GM12878 (cell line): ENCODE measurements at places on chromosomes 7 and 10. TPM values are rescaled to one million over a fixed set of nuclear protein-coding genes. Genes with fewer than 3 reads are reported as not detected.

DNA sequence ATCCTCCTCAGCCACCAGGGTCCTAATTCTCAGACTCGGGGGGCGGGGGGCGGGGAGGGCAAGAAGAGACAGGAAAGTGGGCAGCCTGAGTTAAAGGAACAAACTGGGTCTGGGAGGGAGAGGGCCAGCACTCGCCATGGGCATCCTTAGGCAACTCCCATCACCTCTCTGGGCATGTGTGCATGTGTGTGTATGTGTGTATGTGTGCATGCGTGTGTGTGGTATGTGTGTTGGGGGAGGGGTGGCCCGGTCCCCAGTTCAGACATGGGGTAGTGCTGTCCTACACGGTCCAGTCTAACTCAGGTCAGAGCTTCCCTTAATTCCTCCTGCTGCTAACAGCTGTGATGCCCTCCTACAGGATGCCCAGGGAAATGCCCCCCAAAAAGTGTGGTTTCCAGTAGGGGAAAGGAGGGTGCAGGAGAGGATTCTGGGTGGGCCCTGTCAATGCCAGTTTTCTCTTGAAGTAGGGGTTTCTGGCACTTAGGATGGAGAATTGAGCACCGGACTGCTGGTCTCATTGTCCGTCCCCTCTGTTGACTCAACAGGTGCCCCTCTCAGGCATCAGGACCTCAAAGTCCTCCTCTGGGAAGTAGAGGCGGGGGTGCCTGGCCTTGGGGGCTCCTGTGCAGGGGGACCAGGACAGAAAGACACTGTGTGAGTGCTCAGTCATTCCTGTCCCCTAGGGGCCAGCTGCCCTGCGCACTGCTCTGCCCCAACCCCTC, 15.1 kb upstream of the ZMIZ1 start:
- no peak for DNase-seq

DNA sequence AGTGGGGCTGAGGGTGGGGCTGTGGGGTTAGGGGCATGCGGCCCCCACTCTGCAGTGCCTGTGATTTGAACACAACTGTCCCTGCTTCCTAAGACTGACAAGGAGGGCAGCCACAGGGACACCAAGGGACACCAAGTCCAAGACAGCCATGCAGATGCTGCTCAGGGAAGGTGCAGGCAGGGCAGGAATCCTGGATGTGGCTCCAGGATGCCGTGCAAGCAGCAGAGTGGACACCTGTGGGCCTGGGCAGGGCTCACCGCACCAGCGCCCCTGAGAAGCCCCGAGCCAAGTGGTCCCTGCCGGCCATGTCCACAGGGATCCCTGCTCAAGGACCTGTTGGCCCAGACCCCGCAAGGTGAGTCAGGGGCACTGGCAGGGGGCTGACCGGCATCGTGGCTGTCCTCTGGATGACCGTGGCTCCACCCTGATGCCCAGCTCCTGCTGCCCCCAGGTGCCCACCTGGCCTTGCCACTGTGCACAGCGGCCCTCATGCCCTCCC, 58.5 kb downstream of the STK32C start:
- DNase-seq, result no peak

DNA sequence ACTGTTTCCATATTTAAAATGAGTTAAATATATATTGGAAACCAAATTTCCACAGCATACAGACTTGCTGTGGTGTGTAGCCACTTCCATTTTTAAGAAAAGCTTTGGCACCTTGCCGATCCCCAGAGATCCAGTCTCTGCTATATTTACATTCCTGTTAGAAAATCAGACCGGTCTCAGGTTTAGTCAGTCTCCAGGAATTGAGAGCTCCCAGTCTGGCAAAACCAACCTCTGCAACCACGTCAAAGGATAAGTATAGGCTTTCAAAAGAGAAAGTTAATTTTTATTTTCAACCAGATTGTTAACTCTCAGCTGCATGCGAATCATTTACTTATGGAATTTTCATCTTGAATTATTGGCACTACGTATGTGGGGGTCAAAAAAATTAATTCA, 28.2 kb downstream of the PUS7 start:
- no peak for DNase-seq

GRCh38 chr10:66767707-66768106, 158.1 kb upstream of the LRRTM3 start:
- DNase-seq, result no peak

DNA sequence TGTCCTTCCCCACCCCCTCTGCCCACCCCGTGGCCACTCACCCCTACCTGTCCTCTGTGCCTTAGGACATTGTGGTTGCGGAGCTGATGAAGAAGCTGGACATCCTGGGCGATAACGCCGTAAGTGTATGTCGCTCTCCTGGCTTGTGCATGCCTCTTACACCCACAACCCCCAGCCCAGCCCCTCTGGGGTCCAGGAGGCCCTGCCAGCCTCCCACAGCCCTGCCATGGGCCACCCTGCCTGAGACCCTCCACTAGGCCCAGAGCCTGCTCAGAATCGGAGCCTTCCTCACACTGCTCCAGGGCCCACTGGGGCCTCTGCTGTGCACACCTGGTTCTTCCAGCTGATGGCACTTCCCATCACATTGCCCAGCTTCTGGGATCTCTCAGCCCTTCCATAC, 36.8 kb upstream of the DPYSL4 start:
- DNase-seq, result no peak

DNA sequence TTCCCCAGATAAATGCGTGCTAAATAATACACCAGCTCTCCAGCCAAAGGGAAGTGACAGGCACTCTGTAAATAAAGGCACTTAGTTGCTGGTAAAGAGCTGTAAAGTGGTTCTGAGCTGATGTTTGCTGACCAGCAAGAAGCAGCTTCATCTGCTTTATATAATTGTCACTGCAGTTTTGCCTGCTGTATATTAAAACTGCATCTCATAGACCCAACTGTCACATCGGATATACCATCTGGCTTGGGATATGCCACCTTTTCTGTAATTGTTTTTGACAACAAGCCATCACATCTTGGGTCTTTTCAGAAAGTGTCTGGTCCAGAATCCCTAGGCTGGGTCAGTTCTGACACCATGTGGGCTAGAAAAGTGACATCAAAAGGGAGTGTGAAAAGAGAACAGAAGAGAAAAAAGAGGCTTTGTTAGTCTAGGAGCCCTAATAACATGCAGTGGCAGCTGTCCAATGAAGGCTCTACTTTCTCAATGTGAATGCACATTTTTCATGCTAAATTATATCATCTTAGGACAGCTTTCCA, 697.6 kb downstream of the KCNMA1 start:
- DNase-seq, result no peak

- DNase-seq, result no peak
These were observed 269.2 kb downstream of the C7orf25 start for GRCh38 chr7:42642699-42643098.

DNA sequence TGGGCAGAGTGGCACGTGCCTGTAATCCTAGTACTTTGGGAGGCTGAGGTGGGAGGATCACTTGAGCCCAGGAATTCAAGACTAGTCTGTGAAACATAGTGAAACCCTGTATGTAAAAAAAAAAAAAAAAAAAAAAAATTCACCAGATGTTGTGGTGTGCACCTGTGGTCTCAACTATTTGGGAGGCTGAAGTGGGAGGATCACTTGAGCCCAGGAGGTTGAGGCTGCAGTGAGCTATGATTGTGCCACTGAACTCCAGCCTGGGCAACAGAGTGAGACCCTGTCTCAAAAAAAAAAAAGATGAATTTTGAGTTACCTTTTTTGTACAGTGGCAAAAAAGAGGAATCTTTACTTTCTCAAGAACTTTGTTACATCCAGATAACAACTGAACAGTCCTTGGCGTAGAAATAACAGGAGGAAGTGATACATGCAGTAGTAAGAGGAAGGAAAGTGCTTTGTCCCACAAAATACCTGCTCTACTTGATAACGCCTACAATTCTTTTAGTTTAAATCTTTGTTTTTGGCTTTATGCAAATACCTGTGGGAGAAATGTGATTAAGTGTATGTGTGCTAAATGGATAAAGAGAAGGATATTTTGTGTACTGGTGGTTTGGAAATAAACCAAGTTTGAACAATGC, 29.3 kb downstream of the SPAG6 start:
- DNase-seq, result no peak

DNA sequence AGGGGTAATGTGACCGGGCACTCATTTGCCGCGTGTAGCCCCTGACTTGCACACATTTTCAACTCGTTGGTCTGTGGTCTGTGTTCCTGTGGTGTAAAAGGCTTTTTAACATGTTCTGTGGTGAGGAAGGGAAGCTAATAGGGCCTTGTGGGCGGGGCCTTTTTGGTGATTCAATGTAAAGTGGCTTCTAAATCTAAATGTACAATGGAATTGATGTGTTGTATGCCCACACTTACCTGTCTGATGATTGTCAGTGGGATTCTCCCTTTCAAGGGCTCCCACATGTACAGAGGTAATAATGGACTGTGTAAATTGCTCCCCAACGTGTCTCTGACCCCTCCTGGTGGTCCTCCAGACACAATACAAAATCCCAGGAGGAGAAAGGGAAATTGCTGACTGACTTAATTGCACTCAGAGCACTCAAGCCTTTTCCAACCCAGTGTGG, 43.1 kb upstream of the GATAD1 start:
- no peak for DNase-seq

- no peak for DNase-seq
These were observed 1.1 kb downstream of the DDIT4 start for GRCh38 chr10:72274730-72275350.

DNA sequence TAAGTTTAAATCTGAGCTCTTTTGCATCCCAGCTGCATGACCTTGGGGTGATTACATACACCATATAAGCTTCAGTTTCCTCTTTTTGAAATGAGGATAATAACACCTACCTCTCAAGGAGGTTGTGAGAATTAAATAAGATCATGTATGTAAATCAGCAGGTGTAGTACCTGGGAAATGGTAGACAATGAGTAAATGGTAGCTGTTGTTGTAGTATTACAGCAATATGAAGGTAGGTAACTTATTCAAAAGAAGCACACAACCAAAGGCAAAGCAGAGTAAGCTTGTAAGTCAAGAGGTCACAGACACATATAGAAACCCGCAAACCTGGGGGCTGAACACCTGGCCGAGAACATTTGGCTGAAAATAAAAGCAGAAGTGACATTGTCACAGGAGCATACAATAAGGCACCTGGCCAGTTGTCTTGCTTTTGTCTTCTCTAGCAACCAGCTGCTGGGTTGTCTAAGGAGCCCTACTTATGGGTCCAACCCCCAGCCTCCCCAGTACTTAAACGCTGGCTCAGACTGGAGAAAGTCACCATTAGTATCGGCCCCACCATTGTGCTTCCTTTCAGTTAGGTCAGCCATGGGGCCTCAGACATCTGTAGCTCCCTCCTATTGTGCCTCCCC, 203.6 kb upstream of the MKLN1 start:
- DNase-seq, result peak; percentile 92

DNA sequence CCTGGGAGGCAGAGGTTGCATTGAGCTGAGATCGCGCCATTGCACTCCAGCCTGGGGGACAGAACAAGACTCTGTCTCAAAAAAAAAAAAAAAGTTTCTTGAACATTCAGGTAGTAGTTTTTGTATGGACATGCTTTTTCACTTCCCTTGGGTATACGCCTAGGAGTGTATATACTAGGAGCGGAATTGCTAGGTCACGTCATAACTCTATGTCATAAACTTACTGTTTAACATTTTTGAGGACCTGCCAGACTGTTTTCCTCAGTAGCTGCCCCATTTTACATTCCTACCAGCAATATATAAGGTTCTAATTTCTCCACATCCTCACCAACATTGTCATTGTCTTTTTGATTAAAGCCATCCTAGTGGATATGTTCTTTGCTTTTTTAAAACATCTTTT, 51.6 kb downstream of the MKI67 start:
- no peak for DNase-seq

- peak; percentile 40 for DNase-seq
These were observed 384 bp downstream of the DCLRE1C start for GRCh38 chr10:14953424-14954000.

DNA sequence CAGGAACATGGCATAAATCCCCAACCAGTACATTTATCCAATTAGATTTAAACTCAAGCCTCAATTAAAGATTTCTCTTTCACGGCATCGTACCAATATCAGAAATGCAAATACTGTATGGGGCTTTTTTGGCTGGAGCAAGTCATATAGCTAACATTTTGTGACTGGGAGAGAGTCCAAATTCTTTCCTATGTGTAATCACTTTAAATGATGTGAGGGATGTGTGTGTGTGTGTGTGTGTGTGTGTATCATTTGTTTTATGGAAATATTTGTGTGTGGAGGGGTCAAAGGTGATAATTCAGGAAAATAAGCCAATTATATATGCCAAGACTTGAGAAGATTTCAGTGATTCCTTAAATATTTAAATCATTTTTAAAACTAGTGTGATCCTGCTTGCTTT, 196.6 kb downstream of the TRIL start:
- no peak for DNase-seq

DNA sequence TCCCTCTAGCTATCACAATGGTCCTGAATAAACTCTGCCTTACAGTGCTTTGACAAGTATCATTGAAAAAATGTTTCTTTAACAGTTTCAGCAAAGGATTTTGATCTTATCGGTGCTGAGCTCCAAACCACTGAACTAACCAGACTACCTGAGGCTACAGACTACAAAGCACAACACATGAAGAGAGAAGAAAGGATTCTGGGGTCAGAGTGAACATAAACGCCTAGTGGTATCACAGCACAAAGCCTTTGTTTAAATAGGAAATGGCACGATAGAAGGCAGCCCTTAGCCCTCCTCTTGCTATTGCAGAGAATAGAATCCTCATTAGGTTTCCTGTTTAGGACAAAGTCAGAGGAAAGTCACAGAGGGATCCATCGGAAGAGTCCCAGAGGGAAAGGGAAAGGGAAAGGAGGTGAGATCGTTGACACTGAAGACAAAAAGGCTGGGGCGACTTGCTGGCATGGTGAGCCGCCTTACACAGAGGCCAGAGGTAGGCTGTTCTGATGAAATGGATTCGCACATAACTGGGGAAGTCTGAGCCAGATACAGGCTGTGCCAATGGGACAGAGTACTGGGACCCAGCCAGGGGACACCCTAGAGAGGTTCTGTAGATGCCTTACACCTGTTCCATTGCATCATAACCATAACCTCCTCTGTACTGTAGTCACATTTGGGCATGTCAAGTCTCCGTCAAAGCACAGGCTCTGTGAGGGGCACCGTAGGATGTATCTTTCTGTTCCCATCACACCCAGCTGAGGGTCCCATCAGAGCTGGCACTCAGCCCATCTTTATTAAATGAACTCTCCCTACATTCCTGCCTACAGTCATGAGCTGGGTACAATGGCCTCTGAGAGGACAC, 71.5 kb downstream of the XPNPEP1 start:
- DNase-seq, result no peak

- DNase-seq, result no peak
These were observed 39.8 kb downstream of the ITPRID1 start for GRCh38 chr7:31553661-31554081.

- DNase-seq, result no peak
These were observed 23.9 kb upstream of the PLPP4 start for GRCh38 chr10:120433141-120433540.

GRCh38 chr7:53422291-53422690, 386.9 kb downstream of the POM121L12 start:
- no peak for DNase-seq

The SFTPA1 gene
- 2.4 and 3.7 TPM in 2 replicates for total RNA-seq

The FKBP6 gene
- total RNA-seq, result not detected in 2 replicates

The TCAF2 gene
- total RNA-seq, result 2.7 and 3.0 TPM in 2 replicates

The FOXP2 gene
- total RNA-seq, result 1.8 and 2.1 TPM in 2 replicates

The CPA2 gene
- 1.4 and 1.9 TPM in 2 replicates for total RNA-seq

The EGFR gene
- total RNA-seq, result 0.16 and 0.31 TPM in 2 replicates

The ADCY1 gene
- total RNA-seq, result 1.3 and 1.4 TPM in 2 replicates

The ASIC3 gene
- total RNA-seq, result 1.0 and 1.5 TPM in 2 replicates

The PNLIPRP1 gene
- total RNA-seq, result 0.74 and 1.5 TPM in 2 replicates
